Stimulated activated CD8-positive, alpha-beta memory T cell treated with anti-CD3 and anti-CD28 coated beads, Interleukin-2, amount 100 ng/mL, for 48 hours (primary cell): ENCODE measurements at places on chromosomes 13 and 19.

DNA sequence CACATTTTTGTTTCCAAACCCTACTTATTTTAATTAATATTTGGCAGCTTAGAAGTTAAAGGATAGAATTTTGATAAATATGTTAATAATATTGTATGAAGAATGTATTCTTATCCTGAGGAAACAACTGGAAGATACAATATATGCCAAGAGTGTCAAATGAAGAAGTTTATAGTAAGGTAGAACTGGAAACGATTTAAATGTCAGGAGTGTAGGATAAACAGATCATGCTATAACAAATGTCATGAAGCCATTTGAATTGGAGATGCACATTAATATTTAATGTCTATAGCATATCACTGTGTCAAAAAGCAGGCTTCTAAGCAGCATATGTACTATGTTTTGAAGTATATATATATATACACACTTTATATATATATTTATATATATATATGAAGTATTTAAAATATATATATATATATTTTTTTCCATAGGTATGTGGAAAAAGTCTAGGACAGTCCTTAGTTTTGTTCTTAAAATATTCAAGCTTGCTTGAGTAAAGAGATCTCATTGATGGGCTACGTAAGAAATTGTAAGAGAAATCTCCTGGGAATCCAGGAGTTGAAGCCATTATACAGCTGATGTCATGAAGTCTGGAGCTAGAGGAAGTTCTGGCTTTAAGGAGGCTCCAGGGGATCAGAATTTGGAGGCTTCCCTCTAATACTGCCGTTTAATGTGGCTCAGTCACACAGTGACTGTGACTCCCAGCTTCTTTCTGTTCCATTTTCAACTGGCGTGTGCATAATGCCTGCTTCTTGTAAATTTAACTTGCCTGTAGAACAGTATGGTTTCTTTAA is 79.9 kb upstream of the MYCBP2 start:
- DNase-seq: no peak

- DNase-seq: no peak
Observed at GRCh38 chr19:45218911-45219743, 26.1 kb downstream of the EXOC3L2 start.

- no peak for DNase-seq
Observed at GRCh38 chr19:33376941-33377557, 3.5 kb downstream of the CEBPG start.

DNA sequence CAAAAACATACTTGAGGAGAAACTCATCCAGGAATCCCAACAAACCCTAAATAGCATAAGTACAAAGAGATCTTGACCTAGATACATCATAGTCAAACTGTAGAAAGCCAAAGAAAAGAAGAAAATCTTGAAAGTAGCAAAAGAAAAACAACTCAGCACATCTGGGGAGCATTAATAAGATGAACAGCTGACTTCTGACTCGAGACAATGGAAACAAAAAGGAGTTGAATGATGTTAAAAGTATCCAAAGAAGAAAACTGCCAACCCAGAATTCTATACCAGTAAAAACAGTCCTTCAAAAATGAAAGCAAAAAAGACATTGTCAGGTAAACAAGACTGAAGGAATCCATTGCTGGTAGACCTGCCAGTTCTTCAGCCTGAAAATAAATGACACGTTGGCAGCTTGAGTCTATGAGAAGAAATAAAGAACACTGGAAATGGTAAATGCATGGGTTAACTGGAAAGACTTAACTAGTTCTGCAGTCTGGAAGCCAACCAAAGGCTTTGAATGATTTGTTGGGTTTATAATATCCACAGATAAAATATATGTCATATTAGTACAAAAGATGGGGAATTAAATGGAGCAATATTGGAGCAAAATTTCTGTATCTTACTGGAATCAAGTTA is 46.8 kb downstream of the TSSK6 start:
- no peak for DNase-seq

GRCh38 chr19:41965106-41965505 is 6.0 kb upstream of the RABAC1 start:
- no peak for DNase-seq

GRCh38 chr13:30331331-30331771 is 24.0 kb upstream of the KATNAL1 start:
- no peak for DNase-seq

- no peak for DNase-seq
Observed at GRCh38 chr19:49061445-49061844, 3.2 kb downstream of the NTF4 start.

- DNase-seq: no peak
Observed at GRCh38 chr19:44890366-44891015, 563 bp upstream of the TOMM40 start.

- no peak for DNase-seq
Observed at GRCh38 chr19:55646889-55647731, 902 bp upstream of the CCDC106 start.

DNA sequence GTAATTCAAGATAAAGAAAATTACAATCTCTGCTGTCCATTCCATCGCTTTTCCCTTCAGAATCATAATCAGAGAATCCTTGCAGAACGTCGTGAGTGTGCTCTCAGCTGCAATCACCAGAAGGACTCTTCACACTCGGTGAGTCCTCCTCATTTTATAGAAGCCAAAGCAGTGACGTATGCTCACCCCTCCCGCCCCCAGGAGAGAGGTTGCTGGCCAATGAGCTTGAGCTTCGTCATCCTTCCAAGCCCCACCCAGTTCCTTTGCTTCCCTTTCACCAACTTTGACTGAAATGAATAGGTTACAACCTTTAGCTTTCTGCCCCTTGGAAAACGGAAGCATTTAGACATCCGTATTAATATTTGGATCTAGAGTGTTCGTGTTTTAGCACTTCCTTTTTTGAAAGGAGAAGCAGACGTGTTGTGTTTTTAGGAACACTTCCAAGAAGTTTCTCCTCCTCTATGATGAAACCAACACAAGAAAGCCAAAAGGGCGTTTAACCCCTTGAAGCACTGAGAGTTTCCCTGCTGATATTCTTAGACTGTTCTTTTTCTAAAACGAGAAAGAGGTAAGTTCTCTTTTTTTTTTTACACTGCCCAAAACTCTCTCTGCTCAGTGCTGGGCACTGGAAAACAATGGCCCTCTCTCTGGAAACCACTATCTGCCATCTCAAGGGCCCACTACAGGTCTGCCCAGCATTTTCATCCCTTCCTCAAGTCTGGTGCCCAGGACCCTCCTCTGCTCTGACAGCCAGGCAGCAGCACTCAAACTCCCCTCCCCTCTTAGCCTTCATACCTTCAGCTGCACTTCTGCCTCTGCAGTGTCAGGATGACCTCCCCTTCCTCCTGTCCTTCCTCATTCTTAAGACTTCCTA is 44.3 kb upstream of the CEACAM21 start:
- peak; percentile 56 for DNase-seq

GRCh38 chr13:45678282-45678681 is 23.8 kb upstream of the CBY2 start:
- DNase-seq: no peak

DNA sequence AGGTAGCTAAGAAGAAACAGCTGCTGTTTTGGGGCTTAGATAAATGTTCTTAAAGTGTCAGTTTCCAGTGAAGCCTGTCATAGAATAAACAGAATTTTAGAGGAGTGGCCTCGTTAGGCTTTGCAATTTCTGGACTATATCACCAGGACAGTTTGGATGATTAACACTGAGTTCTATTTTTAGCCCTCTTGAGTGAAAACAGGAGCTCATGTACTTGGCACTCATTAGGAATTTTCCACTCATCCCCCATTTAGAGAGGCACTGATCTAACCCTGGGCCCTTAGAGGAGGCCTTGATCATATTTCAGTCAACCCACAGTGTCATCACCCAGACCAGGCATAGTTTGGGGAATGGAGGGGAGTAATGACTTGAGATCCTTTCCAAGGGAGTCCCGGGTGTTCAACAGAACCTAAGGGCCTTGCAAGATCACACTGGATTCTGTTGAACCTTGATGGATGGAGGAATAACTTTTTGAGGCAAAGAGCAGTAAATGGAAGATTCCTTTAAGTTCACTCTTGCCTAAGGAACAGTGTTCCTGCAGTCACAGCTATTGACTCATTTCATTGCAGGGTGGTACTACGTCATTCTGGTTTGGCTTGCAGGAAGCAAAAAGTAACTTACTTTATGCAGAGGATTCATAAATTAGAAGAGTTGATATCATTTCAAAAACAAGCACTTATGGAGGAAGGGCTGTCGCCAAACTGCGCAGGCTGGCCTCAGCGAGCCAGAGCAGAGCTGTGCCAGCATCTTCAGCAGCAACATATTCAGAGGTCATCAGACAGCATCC is 160.2 kb downstream of the SLC7A1 start:
- no peak for DNase-seq

DNA sequence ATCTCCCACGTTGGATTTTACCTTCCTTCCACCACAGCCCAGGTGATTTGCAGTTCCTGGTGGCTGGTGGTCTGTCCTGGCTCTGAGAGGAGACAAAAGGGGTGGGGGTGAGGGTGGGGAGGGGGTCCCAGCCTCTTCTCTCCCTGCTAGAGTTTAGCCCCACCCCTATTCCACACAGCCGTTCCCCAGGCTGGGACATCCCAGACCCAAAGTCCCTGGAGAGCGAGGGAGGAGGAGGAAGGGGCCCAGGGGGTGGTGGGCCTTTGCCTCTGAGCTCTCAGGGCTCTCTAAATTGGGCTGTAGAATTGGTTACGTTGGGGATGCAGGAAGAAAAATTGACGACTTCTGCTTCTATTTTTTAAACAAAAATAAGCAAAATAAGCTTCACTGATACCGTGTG is 81.9 kb downstream of the SLC6A16 start:
- no peak for DNase-seq

GRCh38 chr19:1819341-1820255 is 7.5 kb upstream of the ATP8B3 start:
- DNase-seq: no peak

- DNase-seq: no peak
Observed at GRCh38 chr19:16380943-16381755, 56.5 kb downstream of the KLF2 start.

GRCh38 chr13:27126859-27127258 is 44.8 kb downstream of the USP12 start:
- no peak for DNase-seq

- no peak for DNase-seq
Observed at GRCh38 chr13:84684048-84684662, 801.9 kb upstream of the SLITRK1 start.
